ENCODE measurements at places on chromosomes 2 and 18.

- DNase-seq = no peak
Observed at GRCh38 chr2:5701266-5701665, 9.1 kb downstream of the SOX11 start.

- DNase-seq = peak; percentile 57
Observed at GRCh38 chr2:195657634-195658540, 861 bp downstream of the SLC39A10 start.

DNA sequence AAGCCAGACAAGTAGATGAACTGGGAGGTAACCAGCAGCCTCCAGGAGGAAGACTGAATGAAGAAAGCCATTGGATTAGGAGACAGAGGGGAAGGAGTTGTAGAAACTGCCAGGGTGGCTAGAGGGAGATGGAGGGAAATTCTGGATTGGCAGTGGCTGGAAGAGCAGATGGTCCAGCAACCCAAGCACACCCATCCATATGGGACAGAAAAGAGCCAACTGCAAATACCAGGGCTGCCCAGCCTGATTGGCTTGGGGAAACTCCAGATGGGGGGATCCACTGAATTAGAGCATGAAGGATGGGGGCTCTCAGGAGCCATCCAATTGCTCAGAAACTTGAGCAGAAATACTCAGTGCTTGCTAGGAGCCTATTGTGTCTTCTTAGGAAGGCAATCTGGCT is 173.5 kb upstream of the EPB41L3 start:
- DNase-seq = no peak

GRCh38 chr2:135874777-135875365 is 1.4 kb downstream of the MCM6 start:
- DNase-seq = no peak

DNA sequence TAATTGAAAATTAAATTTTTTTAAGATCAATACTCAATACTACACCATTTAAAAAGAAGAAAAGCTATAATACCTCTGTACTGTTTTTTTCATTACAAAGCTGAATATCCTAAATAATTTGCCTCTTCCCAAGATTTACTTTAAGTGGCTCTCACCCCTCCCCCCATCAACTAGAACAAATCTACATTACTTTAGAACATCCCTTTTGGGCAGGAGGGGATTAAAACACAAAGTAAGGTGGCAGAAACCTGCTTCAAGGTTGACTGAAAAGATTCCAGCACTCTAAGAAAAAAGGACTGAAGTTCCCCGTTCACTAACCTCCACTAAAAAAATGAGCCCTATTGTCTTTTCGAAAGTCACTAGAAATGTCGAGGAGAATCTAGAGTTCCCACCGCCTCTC is 42.3 kb downstream of the SLC38A11 start:
- no peak for DNase-seq
